Ecto neural progenitor cell (in vitro differentiated cells): ENCODE measurements at places on chromosomes 7 and 10.

DNA sequence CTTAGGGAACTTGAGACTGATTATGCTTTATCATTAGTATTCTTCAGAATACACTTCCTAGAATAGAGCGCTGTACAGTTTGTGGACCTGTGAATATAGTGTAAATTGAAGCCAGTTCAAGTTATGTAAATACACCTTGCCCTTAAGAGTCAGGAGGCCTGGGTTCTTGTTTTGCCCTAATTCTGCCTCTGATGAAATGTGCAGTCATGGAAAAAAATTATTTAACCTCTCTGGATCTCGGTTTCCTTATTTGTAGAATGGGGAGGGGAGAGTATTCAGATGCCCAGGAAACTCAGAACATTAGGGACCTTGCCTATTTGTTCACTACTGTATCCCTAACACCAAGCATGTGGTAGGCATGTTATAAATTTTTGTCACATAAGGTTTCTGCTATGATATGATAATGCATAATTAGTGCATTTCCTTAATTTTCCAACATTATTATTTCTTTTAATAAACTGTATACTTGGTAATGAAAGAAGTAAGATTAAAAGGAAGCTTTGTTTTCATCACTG is 1.3 kb downstream of the EXOC6 start:
- DNase-seq, result no peak

GRCh38 chr10:8146650-8147049 is 92.2 kb downstream of the GATA3 start:
- DNase-seq, result no peak

DNA sequence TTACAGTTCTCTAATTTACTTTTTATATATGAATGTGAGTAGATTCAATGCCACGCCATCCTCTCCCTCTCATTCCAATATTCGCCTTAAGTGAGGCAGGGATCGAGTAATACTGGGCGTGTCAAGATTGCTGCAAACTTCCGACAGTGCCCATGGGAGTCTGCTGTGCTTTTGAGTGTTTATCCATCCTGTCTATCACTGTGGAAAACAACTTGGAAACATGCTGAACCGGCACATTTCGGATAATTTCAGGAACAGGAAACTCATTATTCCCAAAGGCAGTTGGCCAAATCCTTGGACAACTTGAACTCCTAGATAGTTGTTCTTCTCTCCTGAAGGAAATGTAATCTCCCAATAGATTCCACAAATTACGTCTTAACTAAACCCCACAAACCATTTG is 28.5 kb downstream of the PIP4K2A start:
- DNase-seq, result no peak

- no peak for DNase-seq
Measured at GRCh38 chr7:138690495-138690894, 10.7 kb downstream of the SVOPL start.

DNA sequence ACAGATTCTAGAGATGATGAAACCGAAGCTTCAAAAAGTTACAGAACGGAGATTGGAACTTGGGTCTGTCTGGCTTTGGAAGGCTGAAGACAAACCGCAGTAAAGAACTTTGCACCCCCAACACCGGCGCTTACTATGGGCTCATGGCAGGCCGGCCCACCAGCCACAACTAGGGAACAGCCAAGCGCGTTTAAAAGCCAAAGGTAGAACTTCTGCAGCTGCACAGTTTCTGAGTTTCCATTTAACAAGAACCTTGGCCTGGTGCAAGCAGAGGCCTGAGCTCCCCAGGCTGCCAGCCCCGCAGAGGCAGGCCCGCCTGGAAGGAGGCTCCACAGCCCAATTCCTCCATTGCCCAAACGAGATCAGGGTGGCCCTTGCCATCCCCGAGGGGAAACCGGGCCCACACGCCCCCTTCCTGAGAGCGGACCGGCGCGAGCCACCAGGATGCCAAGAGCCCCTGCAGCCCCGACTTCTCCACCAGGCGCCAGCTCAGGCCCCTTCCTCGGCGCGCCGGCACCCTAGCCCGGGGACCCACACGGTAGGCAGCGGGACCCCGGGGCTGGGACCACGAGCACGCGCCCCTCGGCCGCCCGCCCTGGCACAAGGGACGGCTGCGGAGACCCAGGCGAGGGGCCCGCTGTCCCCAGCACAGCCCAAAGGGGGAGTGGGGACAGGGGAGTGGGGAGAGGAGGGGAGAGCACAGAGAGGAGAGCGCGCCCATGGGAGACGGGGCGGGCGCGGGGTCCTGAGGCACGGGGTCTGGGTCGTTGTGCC is 566 bp downstream of the MAD1L1 start:
- DNase-seq, result peak; percentile 69

- DNase-seq, result no peak
Measured at GRCh38 chr10:69884686-69885085, 83.0 kb downstream of the COL13A1 start.

DNA sequence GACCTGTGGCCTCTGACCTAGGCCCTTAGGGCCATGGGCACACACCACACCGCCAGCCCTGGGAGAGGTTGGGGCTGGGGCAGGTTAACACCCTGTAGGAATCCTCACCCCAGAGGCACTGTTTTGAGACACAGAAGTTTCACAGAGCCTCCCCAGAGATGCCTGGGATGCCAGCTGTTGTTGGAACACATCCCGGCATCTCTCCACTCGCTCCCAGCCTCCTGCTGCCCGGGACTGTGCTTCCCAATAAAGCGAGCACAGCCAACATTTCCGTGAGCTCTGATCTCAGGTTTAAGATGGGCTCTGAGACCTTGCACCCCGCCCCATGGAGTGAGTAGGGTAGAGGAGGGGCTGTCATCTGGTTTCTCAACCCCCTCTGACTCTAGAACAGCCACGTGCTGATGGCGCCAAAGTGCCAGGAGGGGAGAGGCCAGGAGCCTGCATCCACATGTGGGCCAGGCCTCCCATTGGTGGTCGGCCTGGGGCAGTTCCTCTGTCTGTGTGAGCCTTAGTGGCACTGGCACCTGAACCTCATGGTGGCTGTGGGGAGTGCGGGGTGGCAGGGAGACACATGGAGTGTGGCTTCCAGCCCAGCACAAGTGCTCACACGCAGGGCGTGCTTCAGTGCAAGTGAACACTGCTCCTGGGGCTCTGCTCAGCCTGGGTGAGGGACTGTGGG is 54.7 kb downstream of the RASGEF1A start:
- no peak for DNase-seq

DNA sequence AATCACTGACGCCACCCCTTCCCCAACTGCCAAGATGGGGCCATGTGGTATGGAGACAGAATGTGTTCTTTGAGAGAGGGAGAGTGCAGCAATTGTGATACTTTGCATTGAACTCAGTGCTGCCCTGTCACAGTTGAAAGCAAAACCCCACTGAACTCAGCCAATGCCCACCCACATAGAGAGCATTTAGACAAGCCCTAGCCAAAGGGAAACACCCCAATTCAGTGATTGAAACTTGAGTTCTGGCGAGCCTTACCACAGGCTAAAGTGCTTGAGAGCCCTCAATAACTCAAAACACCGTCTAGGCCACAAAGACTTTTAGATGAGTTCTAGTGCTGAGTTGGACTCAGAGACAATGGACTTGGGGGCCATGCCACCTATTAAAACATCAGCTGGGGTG is 751.9 kb upstream of the POT1 start:
- no peak for DNase-seq

DNA sequence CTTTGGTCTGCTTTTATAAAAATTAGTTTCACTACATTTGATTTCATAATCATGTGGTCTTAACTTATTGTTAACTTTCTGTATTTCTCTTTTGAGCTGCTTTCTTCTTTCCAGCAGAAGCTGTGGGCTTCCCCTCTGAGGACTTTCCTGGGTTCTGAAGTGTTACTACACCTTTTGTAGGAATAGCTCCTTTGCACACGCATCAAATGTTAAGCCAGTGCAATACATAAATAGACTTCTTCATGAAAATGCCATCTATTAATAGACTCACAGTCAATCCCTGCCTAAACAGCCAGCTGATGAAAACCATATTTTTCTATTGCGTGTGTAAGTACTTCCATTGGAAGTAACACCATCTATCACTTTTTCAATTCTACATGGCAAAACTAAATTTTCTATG is 1.5 kb downstream of the ABCB4 start:
- DNase-seq, result no peak

DNA sequence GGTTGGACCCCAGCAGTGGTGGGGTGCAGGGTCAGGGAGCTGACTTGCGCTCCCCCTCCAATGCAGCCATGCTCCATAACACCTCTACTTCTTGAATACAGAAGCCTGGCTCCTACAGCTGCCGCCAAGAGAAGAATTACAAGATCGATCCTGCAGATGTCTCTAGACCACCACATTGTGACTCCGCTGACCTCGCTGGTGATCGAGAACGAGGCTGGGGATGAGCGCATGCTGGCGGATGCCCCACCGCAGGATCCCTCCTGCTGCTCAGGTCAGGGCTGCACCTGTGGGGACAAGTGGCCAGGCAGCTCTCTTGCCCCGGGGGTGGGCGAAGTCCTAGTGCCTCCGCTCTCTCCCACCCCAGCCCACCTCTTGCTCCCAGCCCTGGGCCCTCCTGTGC is 31.7 kb downstream of the ITIH2 start:
- DNase-seq, result no peak

GRCh38 chr10:79457256-79457785 is 11.9 kb upstream of the ZCCHC24 start:
- DNase-seq, result no peak

DNA sequence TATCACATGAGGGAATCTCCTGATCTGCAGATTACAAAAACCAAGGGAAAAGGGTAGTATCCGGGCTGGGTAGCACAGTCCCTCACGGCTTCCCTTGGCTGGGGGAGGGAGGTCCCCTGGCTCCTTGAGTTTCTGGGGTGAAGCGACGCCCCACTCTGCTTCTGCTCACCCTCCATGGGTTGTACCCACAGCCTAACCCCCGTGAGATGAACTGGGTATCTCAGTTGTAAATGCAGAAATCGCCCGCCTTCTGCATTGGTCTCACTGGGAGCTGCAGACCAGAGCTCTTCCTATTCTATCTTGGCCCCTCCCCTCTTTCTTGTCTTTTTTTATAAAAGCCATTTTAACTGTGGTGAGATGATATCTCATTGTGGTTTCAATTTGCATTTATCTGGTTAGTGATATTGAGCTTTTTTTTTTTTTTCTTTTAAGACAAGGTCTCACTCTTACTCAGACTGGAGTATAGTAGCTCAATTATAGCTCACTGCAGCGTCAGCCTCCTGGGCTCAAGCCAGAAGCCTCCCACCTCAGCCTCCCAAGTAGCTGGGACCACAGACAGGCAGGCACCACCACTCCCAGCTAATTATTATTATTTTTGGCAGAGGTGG is 87.8 kb downstream of the ABCC2 start:
- DNase-seq, result no peak

- no peak for DNase-seq
Measured at GRCh38 chr10:60848126-60848525, 69.8 kb downstream of the CDK1 start.
